Karpas-422 (cell line): ENCODE measurements at places on chromosomes 1 and 21. TPM values are rescaled to one million over a fixed set of nuclear protein-coding genes. Genes with fewer than 3 reads are reported as not detected.

DNA sequence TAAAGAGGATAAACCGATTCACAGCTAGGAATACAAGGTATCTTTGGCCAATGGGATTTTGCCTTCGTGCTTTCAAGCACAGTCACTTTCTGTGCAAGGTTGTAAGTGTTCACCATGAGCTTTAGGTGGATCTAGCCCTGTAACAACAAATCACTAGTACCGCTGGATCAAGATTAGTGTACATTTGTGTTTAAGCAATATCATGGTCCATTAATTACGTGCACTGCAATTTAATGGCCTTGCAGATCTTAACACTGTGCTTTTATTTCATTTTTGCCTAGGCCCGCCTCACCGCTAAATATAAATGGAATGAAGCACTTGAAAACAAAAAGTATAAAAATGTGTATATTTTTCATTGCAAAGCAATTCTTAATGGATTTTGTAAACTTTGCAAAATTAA lies 461.1 kb downstream of the DSCAM start:
- no peak overlapping the region for H3K27ac ChIP-seq
- H3K4me1 ChIP-seq, result no peaks in the 10 kb centered on the region
- H3K36me3 ChIP-seq, result no peaks in the 10 kb centered on the region
- H3K4me3 ChIP-seq, result no peak overlapping the region
- H3K27me3 ChIP-seq, result no peaks in the 10 kb centered on the region

GRCh38 chr1:187871177-187871845 lies 1042.6 kb downstream of the PLA2G4A start:
- no peaks in the 10 kb centered on the region for H3K27me3 ChIP-seq
- H3K27ac ChIP-seq, result no peak overlapping the region
- no peak for DNase-seq
- H3K4me3 ChIP-seq, result no peak overlapping the region

DNA sequence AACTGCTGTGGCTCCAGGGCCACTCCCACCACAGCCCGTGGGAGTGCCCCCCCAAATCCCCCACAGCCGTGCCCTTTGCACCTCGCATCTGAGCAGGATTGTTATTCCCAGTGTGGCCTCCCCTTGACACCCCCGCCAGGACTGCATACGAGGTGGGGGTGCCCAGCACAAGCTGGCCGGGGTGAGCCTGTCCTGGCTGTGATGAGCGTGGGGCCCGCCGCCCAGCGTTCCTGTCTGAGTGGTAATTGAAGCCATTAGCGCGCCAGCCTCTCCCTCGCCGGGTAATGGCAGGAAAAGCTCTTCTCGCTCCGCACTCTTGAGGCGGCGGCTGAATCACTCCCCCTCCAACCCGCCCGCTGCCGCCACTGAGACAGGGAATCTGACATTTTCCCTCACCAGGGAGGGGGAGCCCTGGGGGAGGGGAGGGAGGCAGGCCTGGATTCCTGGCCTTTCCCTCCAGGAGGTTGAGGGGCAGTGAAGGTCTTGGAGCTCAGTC lies 27.7 kb downstream of the PTPRF start:
- DNase-seq, result no peak

ECM1 gene
- 2.2 and 7.2 TPM in 2 replicates for total RNA-seq

DNA sequence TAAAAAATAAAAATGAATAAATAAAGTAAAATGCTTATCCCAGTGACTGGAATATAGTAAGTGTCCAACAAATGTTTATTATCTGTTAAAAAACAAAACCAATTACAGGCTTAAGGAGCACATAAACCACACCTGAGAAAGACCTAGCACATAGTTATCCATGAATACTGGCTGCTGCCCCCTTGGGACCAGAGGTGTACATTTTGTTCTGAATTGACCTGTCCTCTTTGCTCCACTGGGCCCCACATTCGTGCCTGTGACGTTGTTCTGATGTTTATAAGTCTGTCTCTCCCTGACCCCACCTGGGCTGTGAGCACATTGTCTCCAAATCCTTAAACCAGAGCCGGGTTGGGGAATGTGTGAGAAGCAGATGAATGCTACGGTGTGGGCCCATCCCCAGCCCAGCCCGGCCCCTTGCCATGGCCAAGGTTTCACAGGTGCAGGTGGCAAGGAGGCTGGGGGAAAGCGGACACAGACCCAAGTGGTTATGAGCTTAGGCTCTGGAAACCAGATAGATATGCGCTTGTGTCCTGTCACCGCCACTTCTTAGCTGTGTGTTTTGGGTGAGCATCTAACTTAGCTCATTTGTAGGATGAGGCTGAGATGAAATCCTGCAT lies 29.1 kb downstream of the OPRD1 start:
- no peaks in the 10 kb centered on the region for H3K36me3 ChIP-seq
- no peak overlapping the region for H3K4me3 ChIP-seq
- DNase-seq, result no peak
- H3K27me3 ChIP-seq, result no peaks in the 10 kb centered on the region; the same call in 1 of the 2 replicates
- H3K27ac ChIP-seq, result no peak overlapping the region

GRCh38 chr1:41364442-41365319 lies 3.4 kb downstream of the FOXO6 start:
- H3K36me3 ChIP-seq, result no peaks in the 10 kb centered on the region
- DNase-seq, result no peak
- no peaks in the 10 kb centered on the region for H3K27me3 ChIP-seq
- peaks cover 31% of the 10 kb centered on the region for H3K4me1 ChIP-seq
- no peak overlapping the region for H3K27ac ChIP-seq
